ENCODE measurements at places on chromosomes 6 and 20.

GRCh38 chr20:8344631-8345030 is 212.6 kb downstream of the PLCB1 start:
- no peak for DNase-seq

GRCh38 chr20:23197836-23198235 is 111.7 kb upstream of the CD93 start:
- no peak for DNase-seq

GRCh38 chr6:3740551-3741476 is 10.7 kb downstream of the PXDC1 start:
- DNase-seq = no peak

DNA sequence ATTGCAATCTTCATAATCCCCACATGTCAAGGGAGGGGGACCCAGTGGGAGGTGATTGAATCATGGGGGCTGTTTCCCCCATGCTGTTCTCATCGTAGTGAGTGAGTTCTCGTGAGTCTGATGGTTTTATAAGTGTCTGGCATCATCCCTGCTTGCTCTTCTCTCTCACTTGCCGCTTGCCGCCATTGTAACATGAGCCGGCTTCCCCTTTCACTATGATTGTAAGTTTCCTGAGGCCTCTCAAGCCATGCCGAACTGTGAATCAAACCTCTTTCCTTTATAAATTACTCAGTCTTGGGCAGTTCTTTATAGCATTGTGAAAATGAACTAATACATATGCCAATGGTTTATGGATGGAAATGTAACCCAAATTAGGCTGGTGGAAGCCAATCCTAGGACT is 109.4 kb upstream of the AKAP12 start:
- no peak for DNase-seq

GRCh38 chr20:4795394-4795793 is 73.7 kb downstream of the PRND start:
- no peak for DNase-seq

GRCh38 chr6:23390221-23390620 is 735.8 kb upstream of the NRSN1 start:
- no peak for DNase-seq

- DNase-seq = no peak
Measured at GRCh38 chr6:403659-404655, 12.4 kb downstream of the IRF4 start.

DNA sequence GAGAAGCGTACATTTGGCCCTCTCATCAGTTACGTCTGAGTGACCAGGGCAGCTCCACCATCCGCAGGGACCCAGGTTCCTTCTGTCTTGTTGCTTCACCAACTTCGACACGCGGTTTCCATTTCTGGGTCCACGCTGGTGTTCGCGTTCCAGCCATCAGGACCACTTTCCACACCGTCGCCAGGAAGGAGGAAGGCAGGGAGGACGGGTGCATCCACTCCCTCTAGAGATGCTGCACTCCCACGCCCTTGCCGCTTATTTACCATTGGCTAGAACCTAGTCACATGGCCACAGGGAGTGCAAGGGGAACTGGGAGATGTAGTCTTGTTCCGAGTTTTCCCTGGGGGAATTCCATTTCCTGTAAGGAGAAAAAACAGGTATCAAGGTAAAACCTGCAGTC is 33.2 kb upstream of the SNX9 start:
- DNase-seq = no peak

DNA sequence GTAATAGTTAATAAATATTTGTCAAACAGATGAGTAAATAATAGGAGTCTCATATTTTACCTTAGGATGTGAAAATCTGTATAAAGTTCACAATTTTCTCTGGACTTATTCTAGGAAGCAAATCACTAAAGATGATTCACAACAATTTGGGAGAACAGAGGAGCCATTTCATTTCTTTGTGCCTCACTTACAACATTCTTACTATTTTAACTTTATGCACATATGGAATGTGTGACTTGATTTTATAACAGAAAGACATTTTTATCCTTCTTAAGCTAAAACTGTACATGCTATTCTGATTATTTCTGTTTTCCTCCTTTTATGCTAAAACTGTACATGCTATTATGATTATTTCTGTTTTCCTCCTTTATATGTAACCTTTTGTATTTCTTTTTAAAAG is 83.3 kb downstream of the FUT9 start:
- DNase-seq = no peak

DNA sequence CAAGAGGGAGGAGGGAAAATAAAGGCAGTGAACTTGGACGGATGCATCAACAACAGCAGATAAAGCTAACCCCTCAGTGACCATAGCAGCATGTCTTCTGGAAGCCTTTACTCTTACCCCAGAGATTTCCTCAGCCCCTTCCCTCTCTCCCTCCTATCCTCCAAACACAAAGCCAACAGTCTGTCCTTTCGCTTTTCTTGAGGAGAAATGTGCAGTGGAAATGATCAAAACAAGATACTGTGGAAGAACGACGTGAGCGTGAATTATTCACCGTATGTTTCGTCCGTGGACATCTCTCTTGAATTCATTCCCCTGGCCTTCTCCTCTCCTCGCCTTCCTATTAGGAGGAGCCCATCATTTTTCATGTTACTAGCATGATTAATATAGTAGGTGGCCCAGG is 8.5 kb downstream of the NRN1 start:
- no peak for DNase-seq
